ENCODE measurements at places on chromosomes 1 and 21. TPM values are rescaled to one million over a fixed set of nuclear protein-coding genes. Genes with fewer than 3 reads are reported as not detected.
A peak's percentile ranks its signal among the peaks of the same experiment; 100 is the strongest.

The PRAMEF9 gene
- total RNA-seq, result not detected

DNA sequence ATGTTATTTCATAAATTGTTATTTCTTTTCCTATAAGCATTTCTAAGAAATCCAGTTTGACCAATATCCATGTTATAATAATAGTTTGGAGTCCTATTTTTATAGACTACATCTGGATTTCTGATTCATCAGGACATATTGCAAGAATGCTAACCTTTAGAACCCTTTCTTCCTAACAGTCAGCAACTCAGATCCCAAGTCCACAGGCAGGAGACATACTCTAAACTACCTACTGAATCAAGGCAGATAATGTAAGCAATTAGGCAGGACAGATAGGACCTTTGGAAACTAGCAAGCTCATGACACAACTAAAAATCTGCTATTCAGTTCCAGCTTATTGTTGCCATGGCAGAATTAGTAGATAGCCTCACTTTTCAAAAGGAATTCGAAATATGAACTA is 104.1 kb downstream of the DENND1B start:
- no peak for DNase-seq

DNA sequence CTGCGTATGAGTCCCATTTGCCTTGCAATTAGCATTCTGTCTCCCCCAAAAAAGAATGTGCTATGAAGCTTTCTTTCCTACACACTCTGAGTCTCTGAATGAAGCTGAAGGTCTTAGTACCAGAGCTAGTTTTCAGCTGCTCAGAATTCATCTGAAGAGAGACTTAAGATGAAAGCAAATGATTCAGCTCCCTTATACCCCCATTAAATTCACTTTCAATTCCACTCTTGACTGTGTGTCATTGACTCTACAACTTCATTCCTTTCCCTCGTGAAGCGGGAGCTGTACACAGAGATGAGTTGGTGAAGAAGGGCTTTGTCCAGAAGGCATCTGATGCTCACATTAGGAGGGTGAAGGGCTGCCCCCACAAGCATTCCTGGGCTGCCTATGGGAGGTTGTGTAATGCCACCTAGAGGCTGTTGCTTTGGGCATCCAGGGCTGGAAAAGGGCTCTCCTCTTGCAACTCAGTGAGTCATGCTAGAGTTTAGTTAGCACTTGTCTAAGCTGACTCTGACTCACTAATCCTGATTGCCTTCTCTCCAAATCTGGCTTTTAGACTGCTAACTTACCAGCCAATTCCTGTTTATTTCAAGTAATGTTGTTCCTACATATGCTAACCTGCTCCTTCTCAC is 1.8 kb downstream of the SPRR1B start:
- peak; percentile 49 for DNase-seq

DNA sequence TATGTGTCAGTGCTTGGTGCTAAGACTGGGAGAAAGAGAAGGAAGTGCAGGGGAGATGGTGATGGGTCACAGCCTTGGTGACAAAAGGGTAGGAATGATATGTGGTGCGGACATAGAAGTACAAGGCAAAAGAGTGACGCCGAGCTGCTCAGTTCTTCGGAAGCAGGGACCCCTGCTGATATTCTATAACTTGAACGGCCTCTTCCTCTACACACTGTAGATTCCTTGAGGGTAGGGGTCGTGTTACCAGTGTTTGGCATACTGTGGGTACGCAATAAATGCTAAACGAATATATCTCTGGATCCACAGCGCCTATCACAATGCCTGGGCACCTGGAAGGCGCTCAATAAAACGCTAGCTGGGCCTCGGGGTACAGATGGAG is 488 bp downstream of the DBT start:
- DNase-seq, result peak; percentile 13

DNA sequence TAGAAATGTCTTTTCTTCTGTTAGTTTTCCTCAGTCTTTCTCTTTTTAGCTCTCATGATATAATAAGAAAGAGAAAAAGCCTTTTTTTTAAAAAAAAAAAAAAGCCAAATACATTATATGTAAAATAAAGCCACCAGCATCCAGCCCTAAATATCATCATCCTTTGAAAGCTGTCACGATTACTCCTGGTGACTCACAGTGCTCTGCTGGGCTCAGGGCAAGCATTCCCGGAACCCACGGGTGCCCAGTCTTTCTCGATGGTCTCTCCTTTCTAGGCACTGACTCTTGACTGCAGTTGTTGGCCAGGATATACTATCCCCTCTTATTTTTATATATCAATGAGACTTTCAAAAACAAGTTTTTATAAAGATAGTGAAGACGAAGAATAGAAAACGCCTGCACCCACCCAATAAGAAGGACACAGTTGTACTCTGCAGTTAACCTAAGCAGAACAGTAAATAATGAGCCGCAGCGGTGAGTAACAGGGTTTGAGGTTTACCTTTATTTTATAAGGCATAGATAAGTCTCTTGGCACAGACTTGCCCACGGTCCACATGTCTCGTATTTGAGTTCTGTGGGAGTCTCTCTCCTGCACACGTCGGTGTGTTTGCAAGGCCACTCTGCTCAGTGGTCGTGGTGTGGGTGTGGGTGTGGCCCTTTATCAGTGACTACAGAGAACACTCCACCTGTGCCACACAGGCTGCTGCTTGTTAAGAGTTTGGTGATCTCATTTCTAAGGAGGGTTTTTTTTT is 15.7 kb upstream of the MX2 start:
- no peak for DNase-seq

The PCP4L1 gene
- 0.21 TPM for total RNA-seq

The VWA5B1 gene
- total RNA-seq, result 0.27 TPM

The TFF2 gene
- total RNA-seq, result not detected

GRCh38 chr1:8987881-8988617 is 38.2 kb downstream of the SLC2A7 start:
- peak; percentile 57 for DNase-seq

DNA sequence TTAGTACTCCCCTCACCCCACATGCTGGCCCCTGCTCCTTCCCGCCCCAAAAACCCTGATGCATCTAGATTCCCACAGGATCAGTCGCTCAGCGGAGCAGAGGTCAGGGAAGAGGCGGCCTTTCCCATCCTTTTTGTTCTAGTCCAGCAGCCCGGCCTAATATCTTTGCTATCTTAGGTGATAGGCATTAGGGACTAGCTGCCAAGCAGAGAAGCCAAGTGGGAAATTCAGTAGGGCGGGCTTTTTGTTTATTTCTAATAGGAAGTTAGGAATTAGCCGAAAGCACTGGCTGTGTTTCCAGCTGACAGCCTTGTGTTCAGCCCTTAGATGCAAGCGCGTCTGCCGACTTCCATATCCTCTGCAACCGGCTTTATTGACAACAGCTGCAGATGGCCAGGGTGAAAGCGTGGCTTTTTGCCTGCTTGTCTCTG is 59.0 kb upstream of the BCAR3 start:
- DNase-seq, result no peak

GRCh38 chr21:35427320-35428000 is 378.4 kb upstream of the RUNX1 start:
- DNase-seq, result peak; percentile 41

DNA sequence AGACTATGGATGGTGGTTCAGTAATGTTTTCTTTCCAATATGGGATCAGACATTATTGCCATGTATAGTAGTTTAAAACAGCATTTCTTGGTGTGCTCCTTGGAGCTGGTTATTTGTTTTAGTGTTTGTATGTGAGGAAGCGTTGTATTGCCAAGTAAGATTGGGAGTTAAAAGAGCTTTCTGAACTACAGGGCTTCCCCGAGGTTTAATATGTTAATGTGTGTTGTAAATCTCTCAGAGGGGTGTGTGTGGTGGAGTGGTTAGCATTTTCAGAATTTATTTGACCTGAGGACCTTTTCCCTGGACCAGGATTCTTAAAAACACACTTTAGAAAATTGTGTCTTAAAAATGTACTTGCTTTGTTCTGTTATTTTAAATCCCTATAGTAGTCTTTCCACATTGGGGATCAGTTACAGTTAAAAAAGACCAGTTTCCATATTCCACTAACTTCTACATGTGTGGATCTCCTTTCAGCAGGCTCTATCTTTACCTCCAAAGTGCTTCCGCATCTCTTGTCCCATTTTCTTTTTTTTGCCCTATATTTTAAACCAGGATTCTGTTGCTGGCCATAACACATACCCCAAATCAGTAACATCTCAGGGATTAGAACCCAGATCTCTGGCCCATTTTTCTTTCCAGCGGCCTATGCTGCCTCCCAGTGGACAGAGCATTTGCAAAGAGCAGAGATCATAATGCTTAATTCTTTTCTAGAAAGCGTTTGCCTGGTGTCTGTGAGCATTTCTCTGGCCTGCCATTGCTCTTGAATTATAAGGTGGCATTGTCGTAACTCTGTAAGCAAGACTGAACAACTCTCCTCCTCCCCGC is 58.6 kb downstream of the PBX1 start:
- peak; percentile 34 for DNase-seq

The GIPC2 gene
- total RNA-seq, result 0.28 TPM

GRCh38 chr1:192506741-192507155 is 68.8 kb upstream of the RGS1 start:
- peak; percentile 65 for DNase-seq

DNA sequence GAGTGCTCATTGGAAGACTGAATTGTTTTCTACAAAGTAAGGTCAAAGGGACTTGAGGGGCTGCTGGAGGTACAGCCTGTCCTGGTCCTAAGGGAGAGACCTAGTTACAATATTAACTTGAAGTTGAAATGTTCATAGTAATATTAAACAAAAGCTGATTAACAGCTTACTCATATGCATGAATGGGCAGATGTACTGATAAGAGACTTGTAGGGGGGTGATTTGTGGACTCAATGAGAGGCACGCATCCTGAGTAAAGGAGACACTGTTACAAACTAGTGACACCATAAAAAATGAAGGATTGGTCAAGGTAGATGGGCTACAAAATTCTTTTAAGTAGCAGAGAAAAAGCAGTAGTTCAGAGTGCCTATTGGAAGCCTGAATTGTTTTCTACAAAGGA is 2.7 kb downstream of the HSD11B1 start:
- no peak for DNase-seq

Data from cardiac muscle cell (in vitro differentiated cells and primary cell).